ENCODE measurements at places on chromosomes 4 and X.

GRCh38 chrX:118153270-118153669 is 36.7 kb upstream of the KLHL13 start:
- no peak for DNase-seq

DNA sequence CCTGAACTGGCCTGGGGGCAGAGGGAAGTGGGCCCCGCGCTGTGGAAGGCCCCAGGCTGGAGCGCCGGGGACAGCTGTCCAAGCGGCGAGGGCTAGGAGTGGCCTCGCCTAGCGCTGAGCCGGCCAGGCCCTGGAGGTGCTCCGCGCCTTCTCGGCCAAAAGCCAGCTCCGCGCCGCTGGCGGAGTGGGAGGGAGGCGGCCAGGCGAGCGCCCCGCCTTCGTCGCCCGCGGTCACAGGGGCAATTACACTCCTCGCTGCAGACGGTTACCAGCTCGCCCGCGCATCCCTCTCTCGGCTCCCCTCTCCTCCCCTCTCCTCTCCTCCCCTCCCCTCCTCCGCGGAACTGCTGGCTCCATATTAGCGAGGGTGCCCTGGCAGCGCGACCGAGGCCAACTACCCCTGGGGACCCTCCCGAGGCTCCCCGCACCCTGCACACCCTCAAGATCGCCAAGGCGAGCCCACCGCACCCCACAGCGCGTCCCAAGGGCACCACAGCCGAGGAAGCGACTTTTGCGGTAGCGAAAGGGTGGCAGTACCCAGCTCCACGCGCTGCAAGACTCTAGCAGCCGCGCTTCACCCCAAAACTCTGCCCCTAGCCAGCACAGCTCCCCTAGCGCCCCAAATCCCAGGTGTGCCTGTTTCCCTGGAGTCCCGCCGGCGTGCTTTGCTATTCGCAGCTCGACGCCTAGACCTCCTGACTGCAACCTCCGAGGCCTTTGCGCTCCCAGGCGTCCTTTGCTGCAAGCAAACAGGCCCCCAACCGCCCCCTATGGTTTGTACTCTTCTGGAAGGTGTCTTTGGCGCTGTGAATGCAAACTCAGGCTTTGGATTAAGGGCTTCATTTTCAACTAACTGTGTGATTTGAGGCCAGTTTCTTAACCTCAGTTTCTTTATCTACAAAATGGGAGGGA is 91.4 kb downstream of the BCOR start:
- no peak for DNase-seq

DNA sequence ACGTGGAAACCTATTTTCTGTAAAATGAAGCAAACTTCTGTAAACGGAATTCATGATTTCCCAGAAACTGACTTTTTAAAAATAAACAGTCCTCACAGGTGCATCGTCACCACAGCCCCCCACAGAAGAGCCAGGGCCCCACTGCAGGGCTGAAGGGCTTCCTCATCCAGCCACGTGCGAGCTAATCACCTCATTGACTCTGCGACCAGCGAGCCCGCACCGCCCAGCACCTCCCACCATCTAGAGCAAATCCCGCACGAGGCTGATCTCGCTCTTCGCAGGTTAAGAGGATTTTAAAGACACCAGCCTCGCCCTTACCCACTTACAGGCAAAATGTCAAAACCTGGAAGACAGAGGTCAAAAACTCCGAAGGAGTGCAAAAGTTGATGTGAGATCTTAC is 14.8 kb downstream of the PPP2R3B start:
- DNase-seq = no peak

GRCh38 chr4:152385551-152385950 is 150.3 kb downstream of the FBXW7 start:
- no peak for DNase-seq

DNA sequence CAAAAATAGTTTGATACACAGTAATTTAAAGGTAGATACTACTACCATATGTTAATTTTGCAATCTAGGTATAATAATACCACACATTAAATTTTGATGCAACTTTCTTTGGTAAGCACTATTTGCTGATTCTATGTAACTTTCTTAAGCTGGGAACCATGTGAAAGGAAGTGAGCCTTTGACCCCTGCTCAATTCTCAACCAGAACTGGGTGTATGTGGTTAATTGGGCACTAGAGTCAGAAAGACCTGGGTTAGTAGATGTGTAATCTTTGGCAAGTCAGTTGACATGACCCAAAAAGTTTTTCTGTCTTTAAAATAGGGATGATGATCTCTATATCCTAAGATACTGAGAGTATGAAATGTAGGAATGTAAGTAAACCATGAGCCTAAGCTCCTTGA is 22.4 kb downstream of the TLR2 start:
- no peak for DNase-seq

- DNase-seq = no peak
These were observed 3.7 kb downstream of the KLB start for GRCh38 chr4:39410415-39410814.

DNA sequence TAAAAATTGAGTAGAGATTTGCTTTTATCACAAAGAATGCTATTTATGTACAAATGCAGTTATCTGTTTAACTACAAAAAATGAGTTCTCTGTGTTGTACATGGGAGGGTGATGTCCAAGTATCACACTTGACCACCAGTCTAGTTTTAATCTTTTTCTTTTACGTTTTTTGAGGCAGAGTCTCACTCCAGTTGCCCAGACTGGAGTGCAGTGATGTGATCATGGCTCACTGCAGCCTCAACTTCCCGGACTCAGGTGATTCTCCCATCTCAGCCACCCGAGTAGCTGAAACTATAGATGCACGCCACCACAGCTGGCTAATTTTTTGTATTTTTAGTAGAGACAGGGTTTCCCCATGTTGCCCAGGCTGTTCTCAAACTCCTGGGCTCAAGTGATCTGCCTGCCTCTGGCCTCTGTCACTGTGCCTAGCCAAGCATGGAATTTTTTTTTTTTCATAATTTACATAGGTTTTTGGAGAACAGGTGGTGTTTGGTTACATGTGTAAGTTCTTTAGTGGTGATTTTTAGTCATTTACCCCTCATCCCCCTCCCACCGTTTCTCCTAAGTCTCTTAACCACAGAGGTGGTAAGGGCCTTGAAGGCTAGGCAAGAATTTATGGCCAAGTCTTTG is 47.9 kb upstream of the RPA4 start:
- DNase-seq = no peak

DNA sequence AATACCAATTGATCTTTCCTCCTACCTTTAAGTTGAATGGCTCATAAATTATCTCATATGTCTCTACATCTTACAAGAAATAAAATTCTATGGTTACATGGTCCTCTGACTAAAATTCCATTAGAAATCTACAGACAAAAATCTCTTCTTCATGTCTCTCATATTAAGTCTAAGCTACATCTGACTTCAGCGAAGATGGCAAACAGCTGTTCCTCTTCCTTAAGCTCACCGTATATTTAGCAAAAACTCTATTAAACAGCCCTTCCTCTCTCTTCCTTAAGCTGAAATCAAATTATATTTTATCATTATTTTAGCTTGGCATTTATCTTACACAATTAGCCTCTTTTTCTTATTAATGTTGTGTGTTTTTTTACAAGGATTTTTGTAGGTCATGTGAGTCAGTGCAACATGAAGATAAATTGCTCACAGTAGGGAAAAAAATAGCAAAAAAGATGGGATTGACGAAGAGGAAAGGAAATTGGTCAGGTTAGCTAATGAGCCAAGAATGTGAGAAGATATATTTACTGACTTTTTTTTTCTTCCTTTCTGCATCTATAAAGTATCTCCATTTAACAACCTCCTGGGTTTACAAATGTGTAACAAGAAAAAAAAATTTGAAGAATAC is 2412.8 kb downstream of the ARAP2 start:
- no peak for DNase-seq

GRCh38 chr4:142549726-142550463 is 296.2 kb downstream of the INPP4B start:
- peak; percentile 92 for DNase-seq

DNA sequence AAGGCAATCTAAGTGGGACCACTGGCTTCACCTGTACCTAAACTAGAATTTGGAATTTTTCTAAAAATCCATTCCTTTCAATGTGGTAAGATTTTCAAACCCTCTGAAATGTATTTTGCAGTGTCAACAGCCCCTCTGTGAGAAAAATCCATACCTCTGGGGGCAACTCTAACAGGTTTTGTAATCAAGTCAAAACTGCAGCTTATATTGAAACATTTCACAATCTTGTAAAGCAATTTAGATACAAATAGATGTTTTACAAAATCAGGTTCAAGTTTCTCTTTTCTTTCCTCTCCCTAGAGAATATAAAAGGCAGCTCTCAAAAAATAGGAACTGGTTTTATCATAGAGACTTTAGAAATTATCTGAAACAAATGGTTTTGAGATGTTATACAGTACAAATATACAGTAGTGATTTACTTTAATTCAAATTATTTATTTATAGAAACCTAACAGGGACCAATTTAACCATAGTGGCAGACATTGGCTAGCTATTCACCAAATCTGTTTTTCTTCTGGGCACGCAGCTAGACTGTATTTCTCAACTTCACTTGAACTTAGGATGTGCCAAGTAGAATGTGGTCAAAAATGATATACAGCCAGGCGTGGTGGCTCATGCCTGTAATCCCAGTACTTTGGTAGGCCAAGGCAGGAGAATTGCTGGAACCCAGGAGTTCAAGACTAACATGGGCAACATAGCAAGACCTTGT is 36.3 kb upstream of the SPINK2 start:
- no peak for DNase-seq

- DNase-seq = no peak
These were observed 14.7 kb downstream of the EXOC1L start for GRCh38 chr4:55834086-55834795.

DNA sequence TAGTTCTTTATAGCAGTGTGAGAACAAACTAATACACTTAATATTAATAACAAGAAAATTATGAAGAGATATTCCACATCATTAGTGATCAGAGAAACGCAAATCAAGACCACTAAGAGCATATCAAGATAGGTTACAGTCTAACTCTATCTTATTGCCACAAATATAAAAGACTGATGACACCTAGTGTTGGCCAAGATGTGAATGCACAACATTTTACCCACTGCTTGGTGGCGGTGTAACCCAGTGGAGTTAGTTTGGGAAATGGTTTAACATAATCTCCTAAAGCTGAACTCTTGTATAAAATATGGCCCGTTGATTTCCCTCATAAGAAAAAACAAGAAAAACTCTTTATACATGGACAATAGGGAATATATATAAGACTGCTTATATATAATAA is 92.4 kb downstream of the SLITRK2 start:
- no peak for DNase-seq

DNA sequence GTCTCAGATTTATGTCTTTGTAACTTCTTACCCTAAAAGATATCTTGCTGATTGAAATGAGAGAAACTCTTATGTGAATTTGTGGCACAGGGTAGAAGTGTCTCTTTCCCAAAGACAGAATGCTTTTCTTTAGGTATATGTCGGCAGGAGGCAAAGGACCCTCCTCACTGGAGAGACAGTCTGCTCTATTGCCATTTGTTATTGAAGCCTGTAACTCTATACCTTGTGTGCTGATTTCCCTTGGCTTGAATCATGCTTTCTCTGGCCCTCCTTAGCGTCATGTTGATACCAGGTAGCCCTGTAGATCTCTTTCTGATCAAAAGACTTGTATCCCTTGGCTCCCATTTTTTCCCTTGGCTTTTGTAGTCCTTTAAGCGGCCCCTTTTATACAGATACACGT is 284.3 kb downstream of the CXXC4 start:
- no peak for DNase-seq

- no peak for DNase-seq
These were observed 47.6 kb downstream of the HTT start for GRCh38 chr4:3122081-3122563.

GRCh38 chr4:519203-519651 is 20.2 kb downstream of the PIGG start:
- no peak for DNase-seq

- DNase-seq = no peak
These were observed 11.6 kb downstream of the POLR2B start for GRCh38 chr4:56990109-56990905.

- DNase-seq = no peak
These were observed 355 bp downstream of the GRID2 start for GRCh38 chr4:92304121-92304520.

DNA sequence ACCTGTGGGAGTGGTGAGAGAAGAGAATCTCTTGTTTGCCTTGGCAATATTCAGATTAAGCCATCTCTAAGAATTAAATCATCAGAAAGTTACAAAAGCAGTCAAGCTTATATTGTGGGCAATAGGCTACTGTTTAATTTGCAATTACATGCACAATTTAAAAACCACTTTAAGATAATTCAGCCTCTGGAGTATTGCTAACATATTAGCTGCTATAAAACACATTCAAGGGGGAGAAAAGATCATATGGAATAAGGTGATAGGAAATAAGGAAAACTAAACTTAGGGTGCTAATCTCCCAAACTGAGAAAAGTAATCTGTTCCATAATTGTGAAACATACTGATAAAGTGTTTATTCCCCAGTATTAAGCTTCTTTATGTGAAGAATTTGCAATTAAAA is 103.9 kb downstream of the ARAP2 start:
- DNase-seq = no peak

GRCh38 chr4:139910106-139910505 is 243.9 kb downstream of the MAML3 start:
- DNase-seq = no peak

- no peak for DNase-seq
These were observed 98.2 kb downstream of the ANK2 start for GRCh38 chr4:113147498-113148111.

DNA sequence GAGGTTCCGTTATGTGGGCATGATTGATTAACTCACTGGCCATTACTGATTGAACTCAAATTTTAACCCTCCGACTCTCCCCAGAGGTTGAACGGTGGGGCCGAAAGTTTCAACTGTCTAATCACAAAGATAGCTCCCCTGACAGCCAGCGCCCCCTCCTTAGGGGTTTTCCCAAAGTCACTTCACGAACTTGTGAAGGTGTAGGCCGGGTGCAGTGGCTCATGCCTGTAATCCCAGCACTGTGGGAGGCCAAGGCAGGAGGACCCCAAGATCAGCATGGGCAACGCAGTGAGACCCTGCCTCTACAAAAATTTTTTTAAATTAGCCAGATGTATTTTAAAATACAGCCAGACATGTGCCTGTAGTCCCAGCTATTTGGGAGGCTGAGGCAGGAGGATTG is 39.8 kb upstream of the RBM47 start:
- no peak for DNase-seq

- DNase-seq = peak; percentile 39
These were observed 84.6 kb downstream of the TSPAN5 start for GRCh38 chr4:98573791-98574190.

GRCh38 chr4:133929531-133930239 is 271.9 kb downstream of the PABPC4L start:
- no peak for DNase-seq

Measured in kidney epithelial cell (primary cell).